Activated CD8-positive, alpha-beta T cell treated with anti-CD3 and anti-CD28 coated beads for 36 hours (primary cell): ENCODE measurements at places on chromosomes 11 and 22. TPM values are rescaled to one million over a fixed set of nuclear protein-coding genes. Genes with fewer than 3 reads are reported as not detected.
A peak's percentile ranks its signal among the peaks of the same experiment; 100 is the strongest.

SCO2 gene
- total RNA-seq: 2.7 TPM

PRR5 gene
- total RNA-seq: 27.3 TPM

RBMXL2 gene
- total RNA-seq: not detected

FAT3 gene
- not detected for total RNA-seq

FGF3 gene
- not detected for total RNA-seq

FERMT3 gene
- 214 TPM for total RNA-seq

PGR gene
- not detected for total RNA-seq

DTX4 gene
- total RNA-seq: 0.29 TPM

AIFM3 gene
- total RNA-seq: 0.40 TPM

- DNase-seq: peak; percentile 11
Observed at GRCh38 chr11:66593303-66593635, 284 bp downstream of the CCS start.

DNA sequence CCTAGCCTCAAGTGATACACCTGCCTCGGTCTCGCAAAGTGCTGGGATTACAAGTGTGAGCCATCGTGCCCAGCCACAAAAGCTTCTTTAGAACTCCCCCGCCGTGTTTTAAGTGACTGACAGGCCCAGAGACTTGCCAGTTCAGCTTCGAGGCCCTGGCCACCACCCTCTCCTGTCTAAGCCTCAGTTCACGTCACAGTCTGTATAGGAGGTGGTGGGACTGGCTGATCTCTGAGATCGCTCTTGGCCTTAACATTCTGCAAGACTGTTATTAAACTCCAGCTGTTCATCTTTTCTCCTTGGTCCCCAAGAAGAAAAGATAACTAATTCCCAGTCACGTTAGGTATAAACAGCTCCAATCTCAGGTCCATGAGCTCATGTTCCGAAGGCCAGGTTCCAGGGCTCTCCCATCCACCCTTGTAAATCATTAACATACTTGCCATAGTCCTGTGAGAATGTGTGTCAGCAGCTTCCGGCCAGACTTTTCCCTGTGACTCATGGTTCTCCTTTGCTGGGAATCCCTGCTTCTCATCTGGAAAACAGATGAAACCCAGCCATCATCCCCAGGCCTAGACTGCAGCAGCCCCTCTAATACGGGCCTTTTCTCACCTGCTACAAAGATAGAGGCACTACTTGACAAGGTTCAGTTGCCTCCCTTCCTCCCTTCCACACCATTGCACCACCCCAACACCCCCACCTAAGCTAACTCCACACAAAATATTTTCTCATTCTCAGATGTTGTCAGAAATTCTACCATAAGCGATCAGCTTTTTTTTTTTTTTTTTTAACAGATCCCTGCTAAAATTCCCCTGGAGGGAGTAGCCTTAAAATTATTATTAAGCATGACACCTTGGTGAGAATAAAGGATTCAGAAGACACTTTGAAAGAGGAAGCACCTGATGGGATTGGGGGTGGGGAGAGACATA, 5.6 kb upstream of the KIAA0930 start:
- no peak for DNase-seq

DNA sequence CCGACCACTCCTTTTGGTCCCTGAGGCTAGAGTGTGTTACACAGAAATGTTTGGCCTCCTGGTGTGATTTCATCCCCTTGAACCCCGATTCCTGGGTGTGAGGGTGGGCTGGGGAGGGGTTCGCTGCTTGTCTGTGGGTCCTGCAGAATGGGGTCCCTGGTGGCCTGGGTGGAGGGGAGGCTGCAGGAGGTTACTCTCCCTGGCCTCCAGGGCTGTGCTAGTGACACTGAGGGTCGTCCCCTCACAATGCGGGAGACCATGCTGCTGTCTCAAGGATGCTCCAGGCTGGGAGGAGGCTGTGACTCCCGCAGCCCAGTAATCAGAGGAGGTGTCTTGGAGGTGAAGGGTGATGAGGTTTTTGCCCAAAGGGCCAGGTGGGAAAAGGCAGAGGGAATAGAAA, 17.0 kb upstream of the OMP start:
- no peak for DNase-seq

- no peak for DNase-seq
Observed at GRCh38 chr22:29149841-29150555, 55.7 kb upstream of the EMID1 start.

DNA sequence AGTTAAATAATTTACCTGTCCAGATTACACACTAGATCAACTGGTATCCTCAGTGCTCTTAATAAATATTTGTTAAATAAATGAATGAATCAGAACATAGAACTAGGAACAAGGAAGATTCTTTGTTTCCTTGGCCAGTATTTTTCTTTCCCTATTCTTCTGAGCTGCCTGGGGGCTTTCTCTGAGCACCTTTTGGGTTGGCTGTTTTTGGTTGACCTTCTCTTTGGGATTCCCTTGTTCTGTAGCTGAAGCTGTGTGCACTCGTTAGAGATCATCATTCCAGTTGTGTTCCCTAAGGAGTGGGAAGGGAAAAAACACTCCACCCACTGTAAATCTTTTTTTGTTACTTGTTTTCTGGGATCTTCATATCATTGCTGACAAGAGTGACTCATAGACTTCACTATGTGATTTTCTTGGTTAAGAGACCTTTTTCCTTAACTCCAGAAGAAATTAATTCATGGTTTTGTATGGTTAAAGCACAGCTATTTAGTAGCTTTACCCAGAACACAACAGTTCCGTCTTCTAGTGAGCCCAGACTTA, 84.3 kb downstream of the STIM1 start:
- DNase-seq: no peak

DNA sequence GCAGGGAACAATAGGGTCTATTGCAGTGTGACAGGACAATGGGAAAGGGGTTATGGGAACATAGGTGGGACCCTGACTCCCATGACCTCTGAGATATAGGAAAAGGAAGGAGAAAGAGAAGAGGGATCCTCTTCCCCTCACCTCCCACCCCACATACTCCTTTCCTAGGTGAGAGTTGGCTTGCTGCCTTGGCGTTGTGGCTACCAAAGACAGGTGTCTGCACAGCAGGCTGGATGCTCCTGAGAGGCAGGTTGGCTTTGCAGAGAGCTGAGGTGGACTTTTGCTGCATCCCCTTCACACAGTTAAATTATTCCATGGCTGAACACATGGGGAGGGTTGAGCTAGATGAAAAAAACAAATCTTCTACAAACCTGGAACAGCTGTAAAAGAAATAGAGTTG, 80.7 kb downstream of the SYT9 start:
- no peak for DNase-seq

DNA sequence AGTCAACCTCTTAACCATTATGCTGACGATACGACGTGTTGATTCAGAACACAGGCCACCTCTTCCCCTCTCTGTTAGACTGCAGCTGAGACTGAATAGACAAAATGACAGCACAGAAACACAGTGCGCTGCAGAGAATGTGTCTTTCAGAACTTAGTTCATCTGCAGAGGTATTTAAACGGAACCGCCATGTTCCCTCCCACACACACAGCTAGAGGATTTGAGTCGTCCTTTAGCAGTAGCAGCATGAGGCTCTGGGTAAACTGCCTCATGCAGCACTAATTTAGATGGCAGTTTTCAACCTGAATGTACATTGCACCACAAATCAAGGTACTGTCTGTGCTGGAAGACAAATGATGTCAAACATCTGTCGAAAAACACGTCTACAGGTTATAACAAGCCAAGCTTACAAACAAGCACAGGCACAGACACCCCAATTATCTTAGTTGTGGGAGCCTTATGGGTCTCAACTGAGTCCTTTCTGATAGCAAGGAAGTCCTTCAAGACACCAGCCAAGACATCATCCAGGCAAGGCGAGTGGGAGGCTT, 76.6 kb upstream of the LRRC4C start:
- DNase-seq: no peak

DNA sequence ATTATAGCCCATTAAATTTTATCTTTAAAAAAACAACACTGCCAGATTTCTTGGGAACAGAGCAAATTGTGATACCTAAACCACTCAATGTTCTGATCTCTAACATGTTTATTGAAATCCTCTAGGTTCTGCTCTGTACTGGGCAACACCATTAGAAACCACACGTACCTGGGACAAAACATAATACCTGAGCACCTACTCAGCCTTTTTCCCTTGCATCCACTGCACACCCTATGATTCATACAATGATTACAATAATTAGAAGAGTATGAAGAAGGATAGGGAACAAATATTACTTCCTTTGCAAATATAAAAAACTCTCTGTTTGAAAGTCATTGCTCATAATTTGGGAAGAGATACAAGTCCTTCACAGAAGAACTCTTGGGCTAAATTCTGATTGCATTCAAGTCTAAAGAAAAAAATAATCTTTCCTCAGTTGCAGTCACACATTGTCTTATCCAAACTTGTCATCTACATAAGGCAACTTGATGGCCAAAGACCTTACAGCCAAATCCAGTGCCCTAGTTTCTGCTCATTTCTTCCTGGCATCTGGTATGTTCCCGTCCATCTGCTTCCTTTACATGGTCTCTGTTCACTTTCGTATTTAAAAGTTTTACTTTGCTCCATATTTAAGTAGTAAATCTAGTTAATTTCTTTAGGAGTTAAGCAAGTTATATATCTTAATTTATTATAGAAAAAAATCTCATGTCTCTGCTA, 407.4 kb downstream of the LRRC4C start:
- no peak for DNase-seq

DNA sequence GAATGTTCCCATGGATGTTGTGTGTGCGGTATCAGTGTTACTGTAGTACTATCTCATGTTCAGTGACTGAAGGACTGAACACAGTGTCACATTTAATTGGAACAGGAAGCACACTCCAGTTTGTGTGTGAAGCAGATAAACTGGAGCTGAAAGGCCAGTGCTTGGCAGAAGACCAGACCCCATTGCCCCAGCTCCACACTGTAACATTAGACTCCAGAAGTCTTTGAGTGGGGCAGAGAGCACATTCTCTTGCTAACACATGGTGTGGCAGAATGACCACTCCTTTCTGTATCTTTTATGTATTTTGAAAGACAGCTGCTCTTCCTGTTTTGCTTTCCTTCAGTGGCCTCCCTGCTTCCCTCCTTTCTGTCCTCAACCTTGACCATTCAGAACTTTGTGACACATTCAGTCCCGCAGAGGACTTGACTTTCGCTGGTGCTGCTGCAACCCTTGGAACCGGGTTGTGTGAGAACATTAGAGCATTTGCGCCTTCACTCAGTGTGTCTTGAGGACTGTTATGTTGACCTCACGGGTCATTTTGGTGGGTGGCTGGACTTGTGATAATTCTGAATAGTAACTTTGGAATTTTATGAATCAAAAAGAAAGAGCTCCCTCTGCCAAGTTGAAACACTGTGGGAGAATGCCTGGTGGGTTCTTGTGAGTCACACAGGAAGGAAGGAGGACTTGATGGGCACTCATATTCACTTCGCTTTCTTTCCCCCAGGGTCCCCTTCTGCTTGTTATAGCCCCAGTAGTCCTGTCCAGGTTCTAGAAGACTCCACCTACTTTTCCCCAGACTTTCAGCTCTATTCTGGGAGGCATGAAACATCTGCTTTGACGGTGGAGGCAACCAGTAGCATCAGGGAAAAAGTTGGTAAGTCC, 26.4 kb downstream of the AMOTL1 start:
- DNase-seq: no peak

DNA sequence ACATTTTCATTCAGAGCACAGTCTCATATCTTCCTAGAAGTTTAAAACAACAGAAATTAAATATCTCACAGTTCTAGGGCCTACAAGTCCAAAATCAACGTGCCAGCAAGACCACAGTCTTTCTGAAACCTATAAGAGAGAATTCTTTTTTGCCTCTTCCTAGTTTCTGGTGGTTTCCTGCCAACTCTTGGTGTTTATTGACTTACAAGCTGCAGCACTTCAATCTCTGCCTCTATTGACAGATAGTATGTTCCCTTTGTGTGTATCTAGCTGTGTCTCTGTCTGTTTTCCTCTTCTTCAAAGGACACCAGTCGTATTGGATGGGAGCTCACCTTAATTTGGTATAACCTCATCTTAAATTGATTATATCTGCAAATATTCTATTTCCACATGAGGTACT, 347.5 kb downstream of the DCDC1 start:
- DNase-seq: no peak

- DNase-seq: no peak
Observed at GRCh38 chr11:90187839-90188238, 35.0 kb downstream of the CHORDC1 start.

- DNase-seq: no peak
Observed at GRCh38 chr11:114083391-114084252, 24.1 kb downstream of the ZBTB16 start.
